Right lung (tissue), 10 donors: ENCODE measurements at places on chromosomes 7 and 10. TPM values are rescaled to one million over a fixed set of nuclear protein-coding genes. Genes with fewer than 3 reads are reported as not detected.

DNA sequence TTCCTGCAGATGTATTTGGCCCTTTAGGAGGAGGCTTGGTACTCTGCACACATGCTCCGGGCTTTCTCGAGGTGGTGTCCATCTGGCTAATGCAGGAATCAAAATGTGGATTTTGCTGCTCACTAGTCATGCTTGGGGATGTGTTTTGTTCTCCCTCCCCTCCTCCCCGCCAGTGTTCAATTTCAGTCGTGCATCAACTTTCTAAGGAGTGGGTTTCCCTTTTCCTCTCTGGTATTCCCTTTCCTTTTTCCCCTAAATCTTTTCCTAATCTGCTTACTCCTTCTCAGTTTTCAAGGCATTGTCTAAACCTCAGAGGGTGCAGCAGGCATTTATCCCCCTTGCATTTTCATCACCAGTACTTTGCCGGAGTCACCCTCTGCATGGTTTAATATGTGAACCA lies 201.8 kb downstream of the CCDC3 start:
- DNase-seq = no peak

DNA sequence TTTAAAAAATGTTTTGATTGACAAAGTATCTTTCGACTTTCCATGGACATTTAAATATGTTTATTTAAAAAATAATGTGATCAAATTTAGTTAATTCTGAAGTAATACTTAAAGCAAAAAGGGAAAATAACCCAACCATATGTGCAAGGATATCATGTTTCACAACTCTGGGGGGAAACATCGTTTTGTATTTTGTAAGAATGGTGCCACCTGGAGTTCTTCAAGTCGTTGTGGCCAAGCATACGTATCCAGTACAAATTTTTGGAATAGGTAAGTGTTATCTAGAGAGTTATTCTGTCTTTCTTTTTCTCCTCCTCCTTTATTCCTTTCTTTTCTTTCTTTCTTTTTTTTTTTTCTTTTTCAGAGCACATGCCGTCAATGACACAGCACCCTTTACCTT lies 176.2 kb upstream of the CSTF2T start:
- DNase-seq = no peak

DNA sequence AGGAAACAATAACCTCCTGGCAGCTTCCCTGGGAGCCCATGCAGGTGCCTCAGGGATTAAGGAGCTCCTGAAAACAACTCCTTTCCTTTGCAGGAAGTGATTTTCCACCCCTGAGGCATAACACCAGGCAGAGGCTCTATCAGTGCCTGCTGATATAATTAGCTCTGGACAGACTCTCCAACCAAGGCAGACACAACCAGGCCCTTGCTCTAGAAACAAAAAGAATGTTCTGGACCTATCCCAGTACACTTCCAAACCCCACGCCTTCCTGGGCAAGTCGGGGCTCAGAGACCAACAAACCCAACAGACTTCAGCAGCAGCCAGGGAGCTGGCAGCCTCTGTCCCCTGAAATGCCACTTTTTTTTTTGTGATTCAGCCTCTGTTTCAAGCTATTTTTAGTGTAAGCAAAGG lies 247.1 kb downstream of the KCNMA1 start:
- DNase-seq = no peak

DNA sequence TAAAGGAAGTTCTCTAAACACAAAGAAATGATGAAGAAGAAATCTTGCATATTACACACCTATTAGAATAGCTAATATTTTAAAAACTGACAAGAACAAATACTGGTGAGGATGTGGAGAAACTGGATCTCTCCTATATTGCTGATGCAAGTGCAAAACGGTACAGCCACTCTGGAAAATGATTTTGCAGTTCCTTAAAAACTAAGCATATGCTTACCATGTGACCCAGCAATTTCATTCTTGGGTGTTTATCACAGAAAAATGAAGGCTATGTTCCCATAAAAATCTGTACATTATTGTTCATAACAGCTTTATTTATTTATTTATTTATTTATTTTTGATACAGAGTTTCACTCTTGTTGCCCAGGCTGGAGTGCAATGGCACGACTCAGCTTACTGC lies 14.9 kb upstream of the PLEKHA1 start:
- no peak for DNase-seq

GRCh38 chr10:71353639-71354038 lies 34.6 kb downstream of the SLC29A3 start:
- DNase-seq = no peak

The A1CF gene
- 0.05 TPM for polyA plus RNA-seq

DNA sequence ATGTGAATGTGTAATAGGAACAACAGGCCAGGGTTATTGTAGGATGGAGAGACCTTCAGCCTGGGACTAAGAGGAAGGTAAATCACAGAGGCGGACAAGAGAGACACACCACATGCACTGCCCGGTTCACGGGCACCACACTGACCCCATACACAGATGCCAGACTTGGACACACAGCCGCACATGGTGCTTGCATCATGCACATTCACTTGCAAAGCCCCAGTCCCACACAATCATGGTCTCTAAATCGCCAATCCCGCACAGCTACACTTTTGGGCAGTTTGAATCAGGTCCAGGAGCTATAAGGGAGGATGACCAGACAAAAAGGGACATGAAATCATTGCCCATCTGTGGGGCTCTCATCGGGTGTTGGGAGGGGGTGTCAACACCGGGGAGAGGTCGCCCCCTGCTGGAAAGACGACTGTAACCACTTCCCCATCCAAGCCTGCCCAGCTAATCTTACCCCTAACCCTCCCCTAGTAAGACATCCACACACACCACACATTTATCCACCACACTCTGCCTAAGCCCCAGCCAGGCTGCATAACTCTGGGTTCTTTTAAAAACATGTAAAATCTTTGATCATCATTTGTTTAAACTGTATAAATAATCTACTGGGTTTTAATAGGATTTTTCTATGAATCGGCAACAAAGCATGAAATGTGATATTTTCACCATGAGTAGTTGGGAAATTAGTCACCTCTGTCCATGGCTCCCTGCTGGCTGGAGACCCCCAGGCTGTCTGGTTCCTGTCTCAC lies 40.5 kb upstream of the SLF2 start:
- DNase-seq = no peak

The BTBD16 gene
- polyA plus RNA-seq = not detected

DNA sequence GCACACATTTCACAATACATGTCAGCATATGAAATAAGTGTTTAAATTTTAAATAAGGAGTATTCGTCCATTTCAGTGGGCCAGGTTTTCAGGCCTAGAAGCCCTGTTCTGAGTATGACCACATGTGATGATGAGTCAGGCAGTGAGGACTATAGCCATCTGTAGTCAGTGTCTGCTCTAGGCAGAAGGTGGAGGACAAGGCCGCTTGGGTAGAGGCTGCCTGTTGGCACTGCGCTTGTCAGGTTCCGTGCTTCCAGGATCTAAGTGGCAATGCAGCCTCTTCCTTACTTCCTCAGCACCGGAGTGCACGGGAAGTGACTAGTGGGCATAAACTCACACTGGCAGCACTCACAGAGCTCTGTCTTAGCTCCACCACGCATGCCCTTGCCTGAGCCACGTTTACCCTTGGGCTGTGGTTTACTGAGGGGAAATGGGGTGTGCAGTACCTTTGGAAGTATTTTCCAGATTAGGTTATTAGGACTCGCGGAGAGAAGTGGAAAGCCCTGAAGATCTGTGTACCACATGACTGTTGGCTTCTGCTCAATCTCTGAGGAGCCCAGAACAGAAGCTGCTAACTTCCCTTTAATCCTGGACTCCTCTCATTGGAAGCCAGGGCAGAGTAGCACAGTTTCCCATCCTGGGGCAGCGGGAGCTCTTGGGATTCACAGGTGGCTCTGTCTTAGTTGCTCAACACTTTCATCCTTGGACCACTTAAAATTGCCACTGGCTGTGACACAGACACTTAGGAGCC lies 87.5 kb upstream of the GJD4 start:
- DNase-seq = no peak

GRCh38 chr10:61919646-61920215 lies 18.2 kb downstream of the ARID5B start:
- DNase-seq = no peak

DNA sequence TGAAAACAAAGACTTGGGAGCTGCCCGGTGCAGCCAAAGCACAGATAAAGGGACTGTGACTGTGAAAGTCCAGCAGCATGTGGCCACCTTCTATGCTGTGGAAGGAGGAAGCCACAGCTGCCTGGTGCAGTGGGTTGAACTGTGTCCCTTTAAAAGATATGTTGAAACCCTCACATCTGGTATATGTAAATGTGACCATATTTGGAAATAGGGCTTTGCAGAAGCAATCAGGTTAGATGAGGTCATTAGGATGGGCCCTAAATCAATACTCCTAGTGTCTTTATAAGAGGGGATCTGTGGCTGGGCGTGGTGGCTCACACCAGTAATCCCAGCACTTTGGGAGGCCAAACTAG lies 136.9 kb downstream of the GLI3 start:
- no peak for DNase-seq

DNA sequence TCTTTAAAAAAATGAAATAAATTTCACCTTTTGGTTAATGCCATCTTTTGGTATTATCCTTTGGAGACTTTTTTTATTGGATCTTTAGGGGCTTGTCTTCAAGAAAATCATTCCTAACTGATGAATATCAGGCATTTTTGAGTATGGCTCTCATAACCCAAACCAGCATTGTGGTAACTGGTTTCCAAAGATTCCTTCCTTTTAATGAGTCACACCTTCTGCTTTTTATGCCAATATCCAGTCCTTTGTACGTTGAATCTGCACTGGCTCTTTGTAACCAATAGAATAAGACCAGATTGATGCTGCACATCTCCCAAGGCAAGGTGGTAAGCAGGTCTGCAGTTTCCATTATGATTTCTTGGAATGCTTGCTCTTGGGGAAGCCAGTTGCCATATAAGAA lies 89.1 kb downstream of the GPR158 start:
- DNase-seq = no peak

DNA sequence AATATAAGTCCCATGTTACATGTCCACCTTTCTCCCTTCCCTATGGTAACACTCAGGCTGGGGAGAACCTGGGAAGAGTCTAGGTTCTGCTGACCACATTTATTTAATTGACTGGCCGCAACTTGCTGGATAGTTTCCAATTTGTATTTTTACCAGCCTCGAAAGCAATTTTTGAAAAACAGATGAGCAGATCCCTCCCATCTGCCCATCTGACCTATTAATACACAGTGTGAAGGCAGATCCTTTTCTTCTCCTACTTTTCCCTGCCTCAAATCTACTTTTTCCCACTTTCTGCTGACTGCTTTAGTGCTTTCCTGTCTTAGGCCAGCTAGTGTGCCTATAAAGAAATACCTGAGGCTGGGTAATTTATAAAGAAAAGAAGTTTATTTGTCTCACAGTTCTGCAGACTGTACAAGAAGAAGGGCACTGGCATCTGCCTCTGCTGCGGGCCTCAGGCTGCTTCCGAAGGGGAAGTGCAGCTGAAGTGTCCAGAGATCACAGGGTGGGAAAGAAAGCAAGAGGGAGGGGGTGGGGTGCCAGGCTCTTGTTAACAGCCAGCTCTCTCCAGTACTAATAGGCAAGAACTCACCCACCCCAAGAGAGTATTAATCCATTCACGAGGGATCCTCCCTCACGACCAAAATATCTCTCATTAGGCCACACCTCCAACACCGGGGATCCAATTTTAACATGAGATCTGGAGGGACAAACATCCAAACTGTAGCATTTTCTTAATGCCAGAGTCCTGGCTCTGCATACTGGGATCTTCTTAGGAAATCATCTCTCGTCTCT lies 336.0 kb upstream of the IGFBP3 start:
- no peak for DNase-seq

- no peak for DNase-seq
These were observed 34.5 kb downstream of the GOT1 start for GRCh38 chr10:99395750-99396445.

- DNase-seq = no peak
These were observed 71.9 kb upstream of the HABP2 start for GRCh38 chr10:113480851-113481502.

DNA sequence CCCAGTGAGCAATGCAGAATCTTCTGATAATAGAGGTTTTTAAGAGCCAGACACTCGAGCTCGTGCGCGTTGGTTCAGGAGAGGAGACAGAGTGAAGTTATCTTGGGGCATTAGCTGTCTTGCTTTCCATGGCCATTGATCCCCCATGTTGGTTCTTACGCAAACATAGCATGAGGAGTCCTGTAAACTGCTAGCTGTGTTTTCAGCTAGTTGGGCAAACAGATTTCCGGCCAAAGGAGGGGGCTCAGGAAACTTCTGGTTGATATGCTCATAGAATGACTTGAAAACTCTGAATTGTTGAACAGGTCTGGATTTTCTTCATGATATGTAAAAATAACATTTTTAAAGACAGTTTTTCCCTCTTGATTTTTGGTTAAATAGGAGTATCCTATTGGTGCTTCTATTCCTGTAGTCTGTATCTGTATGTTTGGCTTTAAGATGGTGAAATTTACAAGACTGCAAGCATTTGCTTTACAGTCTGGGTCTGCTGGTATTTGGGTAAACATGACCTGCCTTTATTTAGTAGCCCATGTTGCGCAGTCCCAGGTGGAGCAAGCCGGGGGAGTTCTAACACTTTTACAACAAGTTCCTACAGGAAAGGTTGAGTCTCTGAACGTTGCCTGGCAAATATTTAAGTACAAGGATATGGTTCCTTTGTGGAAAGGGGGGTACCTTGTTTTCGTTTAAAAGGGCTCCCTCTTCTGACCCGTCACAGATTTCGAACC lies 218.4 kb upstream of the KCND2 start:
- DNase-seq = no peak

DNA sequence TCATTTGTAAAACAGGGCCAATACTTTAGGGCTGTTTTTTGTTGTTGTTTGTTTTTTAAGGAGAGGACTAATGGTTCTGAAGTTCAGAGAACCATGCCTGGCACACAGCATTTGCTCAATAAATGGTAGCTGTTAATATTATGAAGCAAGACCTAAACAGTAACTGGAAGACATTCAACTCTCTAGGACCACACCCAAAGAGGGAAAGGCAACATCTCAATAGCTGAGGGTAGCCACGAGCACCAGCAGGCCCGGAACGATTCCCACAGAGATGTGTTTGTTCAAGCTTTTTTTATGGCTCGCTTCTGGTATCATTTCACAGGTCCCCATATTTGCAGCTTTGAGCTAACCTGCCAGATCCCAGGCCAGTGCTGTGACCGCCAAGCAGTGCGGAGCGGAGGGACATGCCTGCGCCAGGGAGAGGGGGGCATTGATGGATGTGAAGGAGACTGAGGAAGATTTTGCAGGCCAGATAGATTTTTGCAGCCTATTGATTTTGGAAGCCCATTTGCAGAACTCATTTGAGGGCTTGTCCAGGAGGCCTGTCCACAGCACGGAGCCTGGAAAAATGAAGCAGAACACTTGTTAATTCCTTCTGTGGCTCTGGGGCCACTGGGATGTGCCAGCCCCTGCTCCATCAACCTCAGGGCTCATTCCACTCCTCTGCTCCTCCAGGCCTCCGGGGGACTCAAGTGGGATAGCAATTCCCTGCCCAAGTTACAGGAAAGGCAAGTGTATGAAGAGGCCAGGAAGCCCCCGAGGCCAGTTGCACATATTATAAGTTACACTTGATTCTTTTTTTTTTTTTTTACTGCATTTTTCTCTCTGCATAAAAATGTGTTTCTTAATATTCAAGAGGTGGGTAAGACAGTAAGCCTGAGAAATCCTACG lies 57.3 kb upstream of the FGFR2 start:
- no peak for DNase-seq
